ENCODE measurements at places on chromosomes 3 and 15. TPM values are rescaled to one million over a fixed set of nuclear protein-coding genes. Genes with fewer than 3 reads are reported as not detected.
A peak's percentile ranks its signal among the peaks of the same experiment; 100 is the strongest.

Gene MASP1
- 1.7 TPM for total RNA-seq

Gene CPLX3
- not detected for total RNA-seq

Gene C3orf52
- 11.9 TPM for total RNA-seq

GRCh38 chr3:13972679-13973379 lies 93.0 kb upstream of the WNT7A start:
- DNase-seq = no peak
- peaks cover 11% of the 10 kb centered on the region for H3K27me3 ChIP-seq
- no peak overlapping the region for H3K27ac ChIP-seq

GRCh38 chr3:27467545-27467944 lies 16.6 kb downstream of the SLC4A7 start:
- H3K36me3 ChIP-seq = peaks cover 8% of the 10 kb centered on the region
- no peaks in the 10 kb centered on the region for H3K27me3 ChIP-seq
- H3K4me3 ChIP-seq = no peak overlapping the region
- no peak overlapping the region for H3K27ac ChIP-seq
- H3K4me1 ChIP-seq = peaks cover 6% of the 10 kb centered on the region
- DNase-seq = no peak

DNA sequence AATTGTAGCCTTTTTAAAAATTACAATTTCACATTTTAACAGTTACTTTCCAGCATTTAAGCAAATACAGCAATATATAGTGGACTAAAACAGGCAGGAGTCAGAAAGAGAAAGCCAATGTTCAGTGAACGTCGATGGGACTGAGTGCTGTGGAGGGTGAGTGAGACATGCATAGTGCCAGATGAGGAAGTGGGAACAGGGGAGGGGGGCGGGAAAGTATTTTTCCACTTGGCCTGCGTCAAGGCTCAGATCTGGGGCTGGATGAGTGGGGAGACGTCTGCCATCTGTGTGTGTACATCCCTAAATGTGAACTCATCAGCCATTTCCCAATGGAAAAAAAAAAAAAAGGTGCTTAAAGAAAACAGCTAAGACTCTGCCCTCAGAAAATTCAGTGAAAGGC lies 19.2 kb upstream of the RAD18 start:
- no peaks in the 10 kb centered on the region for H3K36me3 ChIP-seq
- H3K27ac ChIP-seq = no peak overlapping the region
- peaks cover 19% of the 10 kb centered on the region for H3K4me1 ChIP-seq
- H3K27me3 ChIP-seq = peaks cover 6% of the 10 kb centered on the region
- peak; percentile 15 for DNase-seq

DNA sequence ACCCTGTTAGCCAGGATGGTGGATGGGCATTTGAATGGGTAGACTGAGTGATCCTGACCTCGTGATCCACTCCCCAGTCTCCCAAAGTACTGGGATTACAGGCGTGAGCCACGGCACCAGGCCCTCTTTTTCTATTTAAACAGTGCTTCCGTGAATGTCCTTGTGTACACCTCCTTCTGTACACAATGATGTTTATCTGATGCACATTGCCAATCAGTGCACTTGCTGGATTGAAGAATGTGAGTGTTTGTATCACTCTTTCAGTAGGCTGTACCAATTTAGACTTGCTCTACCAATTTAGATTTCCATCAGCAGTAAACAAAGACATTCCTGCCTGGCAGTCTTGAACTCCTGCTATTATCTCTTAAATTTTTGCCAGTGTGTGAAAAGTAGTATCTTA lies 8.9 kb upstream of the ZNF619 start:
- no peaks in the 10 kb centered on the region for H3K27me3 ChIP-seq
- H3K4me3 ChIP-seq = no peak overlapping the region
- no peaks in the 10 kb centered on the region for H3K4me1 ChIP-seq
- DNase-seq = no peak

GRCh38 chr3:13835246-13835645 lies 44.6 kb downstream of the WNT7A start:
- peaks cover 13% of the 10 kb centered on the region for H3K27me3 ChIP-seq
- no peaks in the 10 kb centered on the region for H3K36me3 ChIP-seq
- no peak overlapping the region for H3K4me3 ChIP-seq
- no peak overlapping the region for H3K27ac ChIP-seq
- H3K4me1 ChIP-seq = no peaks in the 10 kb centered on the region

- no peaks in the 10 kb centered on the region for H3K27me3 ChIP-seq
- DNase-seq = no peak
- no peaks in the 10 kb centered on the region for H3K36me3 ChIP-seq
- no peak overlapping the region for H3K4me3 ChIP-seq
- no peaks in the 10 kb centered on the region for H3K4me1 ChIP-seq
- H3K27ac ChIP-seq = no peak overlapping the region
Measured at GRCh38 chr3:76039431-76039830, 254.1 kb upstream of the ZNF717 start.

DNA sequence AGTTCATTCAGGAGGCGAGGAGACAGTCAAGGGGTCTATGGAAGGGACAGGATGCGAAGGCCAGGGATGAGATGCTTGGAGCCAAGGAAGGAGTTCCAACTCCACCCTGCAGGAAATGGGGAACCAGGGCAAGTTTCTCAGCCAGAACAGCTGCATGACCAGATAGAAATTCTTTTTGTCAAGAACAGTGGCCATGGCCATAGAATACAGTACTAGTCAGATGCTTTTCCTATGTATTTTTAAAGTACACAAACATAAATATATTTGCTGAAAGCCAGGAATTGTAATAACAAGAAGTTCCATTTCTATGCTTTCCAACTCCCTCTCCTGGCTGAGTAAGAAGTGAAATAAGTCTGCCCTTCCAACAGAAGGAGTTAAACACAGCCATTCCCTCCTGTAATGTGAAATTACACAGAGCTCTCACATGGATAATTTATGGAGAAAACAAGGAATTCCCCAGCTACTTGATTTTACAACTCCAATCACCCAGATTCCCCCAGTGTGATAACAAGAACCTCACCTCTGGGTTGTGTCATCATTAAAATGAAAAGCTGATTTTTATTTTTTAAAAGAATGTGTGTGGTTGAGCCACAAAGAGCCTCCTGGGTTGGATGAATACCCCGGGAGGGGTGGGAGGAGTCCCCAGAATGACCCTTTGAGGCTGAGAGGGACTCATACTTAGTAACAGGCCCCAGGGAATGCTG lies 124.6 kb upstream of the ARHGEF3 start:
- H3K4me3 ChIP-seq = no peak overlapping the region
- H3K27ac ChIP-seq = peak overlapping the region; percentile 39
- H3K36me3 ChIP-seq = no peaks in the 10 kb centered on the region
- H3K27me3 ChIP-seq = no peaks in the 10 kb centered on the region

- peak overlapping the region; percentile 99 for H3K27ac ChIP-seq
- H3K4me1 ChIP-seq = peaks cover 12% of the 10 kb centered on the region
- no peaks in the 10 kb centered on the region for H3K36me3 ChIP-seq
- H3K4me3 ChIP-seq = peak overlapping the region; percentile 94
- peaks cover 3% of the 10 kb centered on the region for H3K27me3 ChIP-seq
Measured at GRCh38 chr3:143972155-143972504, 507 bp downstream of the DIPK2A start.

- H3K27me3 ChIP-seq = no peaks in the 10 kb centered on the region
- no peak for DNase-seq
- H3K36me3 ChIP-seq = no peaks in the 10 kb centered on the region
- peaks cover 8% of the 10 kb centered on the region for H3K4me1 ChIP-seq
- no peak overlapping the region for H3K4me3 ChIP-seq
Measured at GRCh38 chr3:185332026-185332735, 30.8 kb upstream of the MAP3K13 start.

DNA sequence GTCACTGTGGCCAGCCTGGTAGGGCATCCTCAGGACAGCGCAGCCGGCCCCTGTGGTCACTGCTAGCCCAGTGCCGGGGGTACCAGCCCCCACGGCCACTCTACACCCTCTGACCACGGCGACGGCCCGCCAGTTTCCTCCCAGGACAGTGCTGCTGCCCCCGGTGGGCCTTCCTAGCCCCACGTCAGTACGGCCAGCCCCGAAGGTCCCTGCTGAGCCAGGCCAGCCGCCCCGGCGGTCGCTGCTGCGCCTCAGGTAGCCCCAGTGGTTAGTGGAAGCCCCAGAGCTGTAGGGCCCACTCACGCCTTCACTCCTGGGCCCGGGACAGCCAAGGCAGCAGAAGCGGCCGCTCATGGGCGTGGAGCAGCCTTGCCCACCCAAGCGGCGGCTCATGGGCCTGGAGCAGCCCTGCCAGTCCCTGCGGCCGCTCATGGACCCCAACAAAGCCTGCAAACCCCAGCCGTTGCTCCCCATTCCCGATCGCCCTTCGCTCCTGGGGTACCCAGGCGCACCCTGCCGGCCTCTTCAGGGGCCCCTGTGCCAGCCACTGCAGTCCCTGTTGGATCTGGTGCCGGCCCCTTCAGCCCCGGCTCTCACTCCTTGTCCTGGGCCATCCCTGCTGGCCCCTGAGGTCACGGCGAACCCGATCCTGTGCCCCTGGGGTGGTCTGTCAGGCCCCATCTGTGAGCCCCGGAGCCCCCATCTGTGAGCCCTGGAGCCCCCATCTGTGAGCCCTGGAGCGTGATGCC lies 9.5 kb upstream of the ROPN1B start:
- H3K27ac ChIP-seq = no peak overlapping the region
- H3K27me3 ChIP-seq = peaks cover 36% of the 10 kb centered on the region
- no peaks in the 10 kb centered on the region for H3K36me3 ChIP-seq
- H3K4me3 ChIP-seq = no peak overlapping the region
- H3K4me1 ChIP-seq = no peaks in the 10 kb centered on the region

- no peak for DNase-seq
- no peak overlapping the region for H3K4me3 ChIP-seq
- no peaks in the 10 kb centered on the region for H3K27me3 ChIP-seq
- H3K4me1 ChIP-seq = peaks cover 8% of the 10 kb centered on the region
Measured at GRCh38 chr3:114496466-114496865, 202.6 kb downstream of the TIGIT start.

- peaks cover 16% of the 10 kb centered on the region for H3K4me1 ChIP-seq
- DNase-seq = no peak
- no peaks in the 10 kb centered on the region for H3K36me3 ChIP-seq
- H3K27me3 ChIP-seq = peaks cover 8% of the 10 kb centered on the region
- peak overlapping the region; percentile 97 for H3K27ac ChIP-seq
Measured at GRCh38 chr15:80060356-80061006, 1.0 kb downstream of the ZFAND6 start.

DNA sequence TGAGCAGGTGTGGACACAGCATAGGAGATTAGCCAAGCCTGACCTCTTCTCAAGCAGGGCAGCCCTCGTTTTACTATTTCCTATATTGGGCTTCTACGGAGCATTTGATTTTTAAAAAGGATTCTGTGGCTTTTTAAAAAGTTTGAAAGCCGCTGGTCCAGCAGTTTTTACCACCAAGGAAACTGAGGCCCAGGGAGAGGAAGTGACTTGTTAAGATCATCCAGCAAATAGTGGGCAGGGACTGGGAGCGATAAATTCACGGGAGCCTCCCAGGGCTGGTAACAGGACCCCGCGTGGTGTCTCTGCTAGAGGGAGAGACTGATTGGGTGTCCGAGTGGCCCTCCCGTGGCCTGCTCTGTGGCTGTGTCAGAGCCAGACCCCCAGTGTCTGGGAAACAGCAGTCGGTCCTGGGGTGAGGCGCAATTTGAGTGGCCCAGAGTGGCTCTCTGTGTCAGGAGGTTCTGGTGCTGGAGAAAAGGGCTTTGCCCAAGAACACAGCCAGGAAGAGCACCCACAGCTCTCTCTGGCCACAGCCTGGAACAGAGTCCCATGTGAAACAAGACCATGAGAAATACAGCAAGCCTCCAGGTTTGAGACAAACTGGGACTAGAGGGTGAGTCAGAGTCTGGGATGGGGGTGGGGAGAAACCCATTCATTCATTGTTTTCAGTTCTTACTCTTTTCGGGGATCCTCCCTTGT lies 4.2 kb downstream of the FURIN start:
- DNase-seq = no peak
- peaks cover 3% of the 10 kb centered on the region for H3K36me3 ChIP-seq
- H3K4me3 ChIP-seq = peak overlapping the region; percentile 87
- H3K27ac ChIP-seq = peak overlapping the region; percentile 80
- no peaks in the 10 kb centered on the region for H3K27me3 ChIP-seq

Measured in type B pancreatic cell (in vitro differentiated cells).